ENCODE measurements at places on chromosomes 6 and 20.

DNA sequence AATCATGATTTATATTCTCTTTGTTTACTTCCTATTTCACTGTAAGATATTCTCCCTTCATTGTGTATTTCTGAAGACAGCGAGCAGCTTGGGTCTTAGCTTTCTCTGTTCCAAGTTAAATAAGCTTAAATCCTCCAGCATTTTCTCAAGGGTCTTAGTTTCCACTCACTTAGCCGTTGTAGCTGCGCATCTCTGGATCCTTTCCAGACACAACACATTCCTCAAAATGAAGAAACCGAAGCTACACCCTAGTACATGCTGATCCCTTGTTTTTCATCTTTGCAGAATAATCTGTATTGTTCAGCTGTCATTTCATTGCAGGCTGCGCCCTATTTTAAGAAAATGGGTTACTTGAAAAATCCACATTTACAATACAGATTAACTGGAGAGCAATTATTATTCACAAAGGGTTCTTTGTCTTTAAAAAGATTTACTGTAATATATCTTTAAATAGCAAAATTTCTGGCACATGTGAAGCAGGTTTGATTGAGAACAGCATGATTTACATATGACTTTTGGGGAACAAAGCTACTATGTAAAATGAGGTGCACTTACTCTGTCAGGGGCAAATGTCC lies 375.8 kb downstream of the QKI start:
- no peak for DNase-seq

GRCh38 chr20:39453890-39454289 lies 491.7 kb downstream of the DHX35 start:
- DNase-seq = no peak

DNA sequence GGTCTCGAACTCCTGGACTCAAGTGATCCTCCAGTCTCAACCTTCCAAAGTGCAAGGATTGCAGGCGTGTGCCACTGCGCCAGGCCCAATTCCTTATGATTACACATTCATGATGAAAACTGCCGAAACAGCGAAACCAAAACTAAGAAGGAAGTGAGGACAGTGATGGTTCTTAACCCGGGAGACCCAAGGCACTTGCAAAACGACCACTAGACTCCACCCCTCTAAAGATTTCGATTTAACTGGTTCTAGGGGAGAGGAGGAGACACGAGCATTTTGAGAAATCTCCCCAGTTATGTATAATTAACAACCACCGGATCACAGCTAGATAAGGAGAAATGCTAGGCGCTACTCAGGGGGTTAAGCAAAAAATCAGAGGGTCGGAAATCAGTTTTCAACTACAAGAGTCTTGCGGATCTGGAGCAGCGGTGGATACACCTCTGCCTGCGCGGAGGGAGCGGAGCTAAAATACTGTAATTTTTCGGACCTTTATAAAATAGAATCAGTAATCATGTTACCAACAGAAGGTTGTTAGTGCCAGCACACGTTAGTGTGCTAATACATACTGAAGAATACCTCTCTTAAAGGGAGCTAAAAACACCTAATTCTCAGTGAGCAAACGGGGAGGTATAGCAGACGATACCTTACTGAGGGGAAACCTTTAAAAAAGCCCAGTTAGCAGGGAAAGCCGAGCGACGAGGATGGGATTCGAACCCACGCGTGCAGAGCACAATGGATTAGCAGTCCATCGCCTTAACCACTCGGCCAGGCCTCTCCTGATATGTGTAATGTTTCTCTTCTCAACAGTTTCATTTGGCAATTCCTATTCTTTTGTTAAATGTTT lies 60.0 kb upstream of the BTN3A2 start:
- DNase-seq = no peak

- no peak for DNase-seq
These were observed 75.4 kb downstream of the ARHGAP18 start for GRCh38 chr6:129634411-129635230.

GRCh38 chr6:87700397-87701343 lies 1.4 kb downstream of the AKIRIN2 start:
- DNase-seq = no peak

DNA sequence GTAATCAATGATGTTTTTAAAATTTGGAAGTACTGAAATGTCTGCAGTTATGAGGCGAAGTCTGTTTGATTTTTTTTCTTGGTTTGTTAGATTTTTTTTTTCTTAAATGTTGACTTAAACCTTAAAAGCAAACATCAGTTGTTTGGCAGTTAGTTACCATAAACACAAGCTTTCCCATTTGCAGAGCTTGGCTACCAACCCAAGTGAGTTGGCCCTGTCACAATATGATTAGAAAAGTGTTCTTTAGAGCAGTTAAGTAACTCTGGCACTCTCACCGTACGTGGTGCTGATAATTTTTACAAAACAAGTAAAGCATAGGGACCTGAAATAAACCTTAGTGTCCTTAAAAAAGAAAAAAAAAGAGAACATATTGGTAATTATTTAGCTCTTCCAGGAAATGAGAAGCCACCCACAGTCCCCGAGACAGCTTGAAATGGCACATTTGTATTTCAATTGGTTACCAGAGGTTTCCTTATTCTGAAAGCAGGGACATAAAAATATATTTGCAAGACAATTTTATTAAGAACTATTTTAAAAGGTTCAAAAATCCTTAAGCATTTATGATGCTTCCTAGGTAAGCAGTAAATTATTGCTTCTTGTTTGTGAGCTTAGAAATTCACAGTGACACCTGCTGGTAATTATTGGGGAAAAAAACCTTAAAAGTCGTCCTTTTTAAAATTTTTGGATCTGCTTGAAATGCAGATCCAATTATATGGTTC lies 3.9 kb downstream of the HEY2 start:
- no peak for DNase-seq

DNA sequence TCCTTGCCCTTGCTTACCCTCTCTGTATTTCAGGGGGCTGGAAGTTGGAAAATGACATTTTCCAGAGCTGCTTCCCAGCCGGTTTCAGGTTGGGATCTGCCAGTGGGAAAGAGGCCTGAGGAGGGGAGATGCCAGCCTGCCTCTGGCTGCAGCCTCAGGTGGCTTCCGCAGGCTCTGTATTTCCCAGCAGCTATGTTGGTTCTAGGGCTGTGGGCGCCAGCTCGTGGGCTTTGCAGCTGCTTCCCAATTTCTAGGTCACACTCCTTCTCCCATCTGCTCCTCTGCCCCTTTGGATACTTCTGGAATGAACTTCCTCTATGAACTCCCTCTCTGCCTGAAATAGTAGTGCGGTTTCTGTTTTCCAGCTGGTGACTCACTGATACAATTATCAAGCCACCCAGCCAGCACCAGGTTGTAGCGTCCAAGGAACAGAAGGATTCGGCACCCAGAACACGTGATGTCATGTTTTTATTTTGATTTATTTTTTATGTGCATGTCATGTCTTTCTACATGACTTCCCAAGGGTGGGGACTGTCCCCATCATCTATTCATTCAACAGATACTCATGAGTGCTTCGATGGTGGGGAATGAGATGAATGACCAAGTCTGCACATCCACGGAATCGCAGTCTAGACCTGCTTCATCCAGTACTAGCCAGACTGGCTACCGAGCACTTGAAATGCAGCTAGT lies 38.0 kb downstream of the TGM2 start:
- no peak for DNase-seq

DNA sequence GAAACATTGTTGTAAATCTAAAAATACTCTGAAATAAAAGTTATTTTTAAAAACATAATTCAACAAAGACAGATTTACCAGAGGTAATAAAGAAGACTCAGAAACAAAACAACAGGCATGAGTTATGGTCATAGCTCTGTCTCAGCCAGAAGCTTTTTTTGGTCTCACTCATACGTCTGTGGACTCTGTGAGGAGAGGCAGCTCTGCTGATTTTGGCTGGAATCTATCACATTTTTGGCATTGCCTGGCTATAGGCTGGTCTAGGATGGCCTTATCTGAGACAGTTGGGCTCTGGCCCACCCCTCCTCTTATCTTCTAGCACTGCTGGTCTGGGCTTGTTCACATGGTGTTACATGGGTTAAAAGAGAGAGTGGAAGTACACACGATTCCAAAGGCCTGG lies 514.0 kb upstream of the BTBD3 start:
- no peak for DNase-seq

DNA sequence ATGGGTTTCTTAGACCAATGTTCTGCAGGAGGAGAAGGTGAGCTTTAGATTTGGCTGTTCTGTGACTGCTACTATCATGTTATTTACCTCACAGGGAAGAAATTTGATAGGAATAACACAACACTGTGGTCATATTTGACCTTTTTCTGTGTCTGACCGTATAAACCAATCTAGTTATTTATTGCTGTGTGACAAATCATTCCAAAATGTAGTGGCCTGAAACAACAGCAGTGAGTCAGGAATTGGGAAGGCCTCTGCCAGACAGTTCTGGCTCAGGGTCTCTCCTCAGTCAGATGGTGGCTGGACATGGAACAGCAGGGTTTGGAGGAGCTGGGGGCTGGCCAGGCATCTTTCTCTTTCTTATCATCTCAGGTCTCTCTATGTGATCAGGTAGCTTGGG lies 33.0 kb downstream of the RIPOR2 start:
- no peak for DNase-seq

- no peak for DNase-seq
These were observed 245.9 kb downstream of the ERMARD start for GRCh38 chr6:169997187-169997929.

DNA sequence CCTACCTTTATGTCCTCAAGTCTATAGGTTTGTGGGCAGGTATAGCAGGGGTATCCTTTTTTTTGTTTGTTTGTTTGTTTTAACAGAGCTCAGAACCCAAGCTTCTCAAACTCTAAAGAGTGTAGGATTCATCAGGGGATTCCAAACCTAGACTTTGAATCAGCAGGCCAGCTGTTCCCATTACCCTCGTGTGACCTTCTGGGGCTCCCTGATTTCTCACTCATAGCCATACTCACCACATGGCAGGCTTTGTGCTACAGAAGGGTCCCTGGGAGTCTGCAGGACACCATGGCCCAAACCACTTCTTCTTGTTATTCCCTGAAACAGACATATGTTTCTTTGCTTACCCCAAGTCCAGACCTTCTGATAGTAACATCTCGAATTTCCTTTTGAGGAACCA lies 350.8 kb upstream of the TSHZ2 start:
- no peak for DNase-seq

DNA sequence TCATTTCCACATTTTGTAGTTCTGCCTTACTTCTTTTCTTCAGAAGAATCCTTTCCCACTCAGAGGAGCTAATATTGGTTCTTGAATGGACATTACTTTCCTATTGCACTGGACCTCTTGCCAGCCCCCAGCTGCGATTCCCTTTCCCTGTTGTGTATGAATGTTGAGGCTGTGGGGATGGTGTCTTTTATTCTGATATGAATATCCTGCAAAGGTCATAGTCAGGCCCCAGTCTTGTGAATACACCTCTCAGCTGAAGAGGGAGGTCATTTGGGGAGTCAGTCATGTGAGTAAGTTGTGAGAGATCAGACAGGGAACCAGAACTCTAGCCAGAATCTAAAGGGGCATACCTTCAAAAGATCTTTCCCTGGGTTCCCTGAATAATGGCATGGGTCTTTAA lies 32.6 kb upstream of the OSTM1 start:
- no peak for DNase-seq

DNA sequence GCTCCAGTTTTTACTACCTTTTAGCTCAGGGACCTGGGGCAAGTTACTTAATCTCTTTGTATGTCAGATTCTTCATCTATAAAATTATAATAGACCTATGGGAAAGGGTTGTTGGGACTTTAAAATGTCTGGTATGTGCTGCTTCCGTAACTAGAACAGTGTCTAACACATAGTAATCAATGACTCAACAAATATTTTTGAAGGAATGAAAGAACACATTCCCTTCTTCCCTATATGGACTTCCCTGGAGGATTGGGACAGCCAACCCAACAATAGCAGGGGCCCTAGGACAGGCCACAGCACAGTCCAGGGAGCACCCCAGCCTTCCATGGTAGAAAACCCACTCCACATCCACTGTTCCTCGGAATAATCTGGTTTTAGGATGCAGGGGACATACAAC lies 50.7 kb upstream of the TPD52L1 start:
- no peak for DNase-seq

DNA sequence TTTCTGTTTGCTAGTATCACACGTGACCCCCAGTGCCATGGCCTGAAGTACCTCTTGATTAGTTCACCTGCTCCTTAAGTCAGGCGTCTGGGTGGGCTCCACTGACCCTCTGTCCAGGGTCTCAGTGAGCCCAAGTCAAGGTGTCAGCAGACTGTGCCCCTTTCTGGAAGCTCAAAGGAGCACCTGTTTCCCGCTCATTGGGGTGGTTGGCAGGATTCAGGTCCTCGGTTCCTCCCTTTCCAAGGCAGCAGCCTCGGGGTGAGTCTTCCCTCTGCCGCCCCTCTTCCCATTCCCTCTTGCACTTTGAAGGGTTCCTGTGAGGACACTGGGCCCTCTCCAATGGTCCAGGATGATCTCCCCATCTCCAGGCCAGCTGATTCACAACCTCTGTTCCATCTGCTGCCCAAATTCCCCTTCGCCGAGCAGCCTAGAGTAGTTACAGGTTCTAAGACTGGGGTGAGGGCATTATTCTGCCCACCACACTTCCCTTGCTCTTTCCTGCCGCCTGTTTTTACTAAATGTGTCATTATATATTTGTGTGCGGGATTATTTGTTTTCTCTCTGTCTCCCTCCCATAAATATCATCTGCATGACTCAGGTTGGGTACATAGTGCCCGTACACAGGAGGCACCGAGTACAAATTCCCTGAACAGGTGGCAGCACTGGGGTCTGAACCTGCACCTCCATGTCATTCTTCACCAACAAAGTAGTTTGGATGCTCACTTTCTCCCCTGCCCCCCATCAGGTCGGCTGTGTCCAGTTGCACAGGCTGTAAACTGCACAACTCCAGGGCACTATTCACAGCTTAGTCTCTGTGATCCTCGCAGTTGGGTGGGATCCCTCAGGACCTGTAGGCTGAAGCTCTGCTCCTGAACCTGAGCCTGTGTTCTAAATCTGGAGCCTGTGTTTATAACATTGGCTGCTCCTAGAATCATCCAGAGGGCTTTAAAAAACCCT lies 58.5 kb downstream of the RBM38 start:
- DNase-seq = no peak

DNA sequence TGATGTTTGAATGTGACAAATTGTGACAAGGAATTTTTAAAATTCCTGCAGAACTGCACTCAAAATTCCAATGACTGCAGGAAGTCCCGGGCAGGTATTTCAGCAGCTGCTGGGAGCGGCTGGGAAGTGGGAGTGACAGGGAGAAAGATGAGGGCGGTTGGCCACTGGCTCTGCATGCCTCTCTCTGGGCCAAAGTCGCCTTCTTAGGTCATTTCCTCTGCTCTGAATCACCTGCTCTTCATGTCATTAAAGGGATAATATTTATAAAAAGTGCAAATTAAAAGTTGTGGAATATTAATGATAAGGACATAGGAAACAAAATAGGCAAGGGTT lies 43.9 kb downstream of the RAMACL start:
- no peak for DNase-seq

- DNase-seq = no peak
These were observed 39.5 kb downstream of the FAM110A start for GRCh38 chr20:872855-873520.

DNA sequence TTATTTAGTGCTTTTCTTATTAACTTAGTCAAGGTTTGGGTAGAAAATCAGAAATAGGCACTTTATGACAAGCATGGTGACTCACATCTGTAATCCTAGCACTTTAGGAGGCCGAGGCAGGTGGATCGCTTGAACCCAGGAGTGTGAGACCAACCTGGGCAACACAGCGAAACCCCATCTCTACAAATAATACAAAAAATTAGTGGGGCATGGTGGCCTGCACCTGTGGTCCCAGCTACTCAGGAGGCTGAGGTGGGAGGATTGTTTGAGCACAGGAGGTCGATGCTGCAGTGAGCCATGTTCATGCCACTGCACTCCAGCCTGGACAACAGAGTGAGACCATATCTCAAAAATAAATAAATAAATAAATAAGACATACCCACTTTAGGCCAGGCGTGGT lies 51.3 kb upstream of the THEMIS start:
- no peak for DNase-seq

Measured in T-helper 1 cell (primary cell).